Stimulated activated CD4-positive, alpha-beta T cell treated with anti-CD3 and anti-CD28 coated beads, Interleukin-12 subunit alpha, Interleukin-12 subunit beta, amount 100 ng/mL, for 4 hours (primary cell): ENCODE measurements at places on chromosomes 1 and 21.

DNA sequence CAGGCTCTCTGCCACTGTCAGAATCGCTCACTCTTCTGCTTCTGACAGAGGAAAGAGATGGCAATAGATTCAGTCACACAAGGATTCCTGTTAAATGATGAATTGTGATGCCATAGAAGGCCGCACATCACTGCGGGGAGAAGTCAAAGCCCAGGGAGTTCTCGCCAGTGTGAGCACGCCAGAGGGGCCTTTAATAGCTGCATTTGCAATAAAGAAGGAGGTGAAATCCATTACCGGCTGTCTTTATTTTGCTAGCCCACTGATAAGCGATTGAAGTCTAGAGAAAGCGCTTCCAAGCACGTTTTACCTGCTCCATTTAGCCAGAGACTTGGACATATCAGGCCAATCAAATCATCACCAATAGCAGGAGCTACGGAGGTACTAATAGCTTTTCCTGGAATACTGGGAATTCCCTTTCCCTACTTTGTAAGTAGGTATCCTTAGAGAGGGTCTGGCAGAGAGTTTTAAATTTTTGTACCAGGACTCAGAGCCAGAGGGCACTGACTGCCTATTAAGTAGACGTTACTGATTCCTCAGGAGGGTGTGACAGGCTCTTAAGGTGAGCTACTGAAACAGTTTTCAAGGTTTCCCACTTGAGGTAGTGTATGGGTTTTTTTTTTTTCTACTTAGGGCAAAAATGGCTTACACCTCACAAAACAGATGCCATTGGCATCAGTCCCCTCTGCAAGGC is 10.2 kb upstream of the TARBP1 start:
- DNase-seq, result no peak

DNA sequence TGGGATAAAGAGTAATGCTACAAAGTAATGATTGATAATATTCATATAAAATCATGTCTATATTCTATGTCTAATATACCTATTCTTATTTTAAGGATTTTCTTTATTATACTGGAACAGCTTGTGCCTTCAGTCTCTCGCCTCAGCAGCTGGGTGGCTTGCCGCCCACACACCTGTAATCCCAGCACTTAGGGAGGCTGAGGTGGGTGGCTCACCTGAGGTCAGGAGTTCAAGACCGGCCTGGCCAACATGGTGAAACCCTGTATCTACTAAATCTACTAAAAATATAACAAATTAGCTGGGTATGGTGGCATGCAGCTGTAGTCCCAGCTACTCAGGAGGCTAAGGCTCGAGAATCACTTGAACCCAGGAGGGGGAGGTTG is 7.6 kb upstream of the TRNAU1AP start:
- no peak for DNase-seq

DNA sequence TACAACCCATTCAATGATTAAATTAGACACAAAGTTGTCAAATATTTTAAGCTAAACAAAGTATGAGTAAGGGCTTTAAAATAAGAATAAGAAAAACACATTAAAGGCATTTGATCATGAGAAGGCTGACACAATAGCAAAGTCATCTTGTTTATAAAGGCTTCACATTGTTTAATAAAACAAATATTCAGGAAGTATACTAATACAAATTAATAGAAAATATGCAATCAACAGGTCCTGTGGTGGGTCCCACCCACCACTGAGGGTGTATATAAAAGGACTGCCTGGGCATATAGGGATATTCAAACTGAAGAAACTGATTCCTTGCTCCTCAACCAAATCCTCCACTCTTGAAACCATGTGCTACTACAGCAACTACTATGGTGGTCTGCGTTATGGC is at the start of gene KRTAP20-2:
Gene KRTAP20-2 (plus strand): TSS at position 301 of the 400 bp plus-strand sequence. CDS start 58 bp downstream, at position 359.
- no peak for DNase-seq

GRCh38 chr1:243748706-243749283 is 101.2 kb downstream of the AKT3 start:
- DNase-seq, result no peak

- no peak for DNase-seq
Measured at GRCh38 chr1:91014475-91014874, 7.4 kb downstream of the ZNF644 start.
